Left lobe of liver (tissue), 2 donors: ENCODE measurements at places on chromosomes 6 and 20.

GRCh38 chr6:55772730-55773129 is 102.7 kb downstream of the BMP5 start:
- no peak for DNase-seq

GRCh38 chr6:111617149-111617548 is 11.5 kb upstream of the TRAF3IP2 start:
- no peak for DNase-seq

DNA sequence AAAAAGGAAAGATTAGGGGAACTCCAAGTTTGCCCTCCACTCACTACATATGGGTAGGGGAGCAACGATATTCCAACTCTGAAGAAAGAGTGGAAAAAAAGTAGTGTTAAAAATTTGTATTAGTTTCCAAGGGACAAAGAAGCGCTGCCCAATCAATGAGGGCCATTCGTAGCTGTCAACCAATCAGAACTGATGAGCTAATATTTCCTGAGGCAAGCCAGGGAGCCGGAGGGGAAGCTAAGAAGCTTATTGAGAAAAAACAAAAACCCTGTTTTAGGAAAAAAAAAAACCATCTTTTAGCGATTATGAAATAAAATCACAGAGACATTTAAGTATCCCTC is 59.5 kb downstream of the TRIM38 start:
- no peak for DNase-seq

GRCh38 chr6:20845592-20845991 is 311.3 kb downstream of the CDKAL1 start:
- DNase-seq: no peak

GRCh38 chr20:45157962-45158361 is 16.7 kb upstream of the PI3 start:
- DNase-seq: no peak

DNA sequence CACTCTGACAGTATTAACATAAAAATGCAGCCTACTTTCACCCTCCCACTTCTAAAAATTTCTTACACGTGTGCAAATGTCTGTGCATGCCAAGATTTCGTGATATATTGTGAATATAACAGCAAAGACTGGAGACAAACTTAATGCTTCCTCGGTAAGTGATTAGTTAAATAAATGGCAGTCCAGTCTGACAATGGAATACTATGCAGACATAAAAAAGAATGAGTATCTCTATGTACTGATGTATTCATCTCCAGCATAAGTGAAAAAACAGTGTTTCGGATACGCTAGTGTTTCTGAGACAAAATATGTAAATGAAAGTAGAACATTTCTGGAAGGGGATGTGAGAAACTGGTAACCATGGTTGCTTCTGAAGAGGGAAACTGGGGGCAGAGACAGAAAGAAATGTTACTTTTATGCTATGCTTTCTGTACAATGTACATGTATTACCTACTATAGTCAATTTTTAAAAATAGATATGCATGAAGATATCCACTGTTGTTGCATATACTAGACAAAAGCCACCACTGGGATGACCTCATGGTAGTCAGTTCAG is 7.0 kb downstream of the SLC22A23 start:
- DNase-seq: no peak

- no peak for DNase-seq
Measured at GRCh38 chr6:37308069-37308815, 45.5 kb upstream of the RNF8 start.

DNA sequence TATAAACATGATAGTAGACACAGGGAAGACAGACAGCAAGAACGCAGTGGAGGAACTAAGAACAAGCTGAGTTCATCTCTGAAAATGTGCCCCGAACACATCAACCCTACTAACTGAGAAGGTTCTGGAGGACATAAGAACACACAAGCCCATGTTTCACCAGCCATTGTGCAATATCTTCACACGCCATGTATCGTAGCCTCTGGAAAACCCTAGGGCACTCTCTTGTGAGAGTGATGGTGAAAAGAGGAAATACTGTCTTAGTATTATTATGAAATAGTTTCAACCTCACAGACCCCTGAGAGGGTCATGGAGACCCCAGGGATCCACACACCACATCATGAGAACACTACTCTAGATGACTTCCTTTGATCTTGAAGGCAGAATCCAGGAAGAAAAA is 26.1 kb upstream of the FOXF2 start:
- no peak for DNase-seq

DNA sequence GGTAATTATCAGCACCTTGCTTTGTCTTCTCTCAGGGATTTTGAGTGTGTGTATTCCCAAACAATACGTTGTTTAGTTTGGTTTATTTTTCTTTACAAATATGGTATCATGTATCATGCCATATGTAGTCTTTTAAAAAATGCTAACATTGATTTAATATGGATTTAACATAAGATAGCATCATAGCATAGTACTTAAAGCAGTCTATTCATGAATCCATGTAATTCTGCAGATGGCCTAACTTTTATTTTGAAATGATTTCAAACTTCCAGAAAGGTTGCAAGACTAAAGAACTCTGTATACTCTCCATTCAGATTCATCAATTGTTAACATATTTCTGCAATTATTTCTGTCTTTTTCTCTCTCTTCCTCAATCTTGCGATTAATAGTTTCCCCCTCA is 7.9 kb downstream of the ZDHHC14 start:
- DNase-seq: no peak

- no peak for DNase-seq
Measured at GRCh38 chr6:10404799-10405512, 9.9 kb downstream of the TFAP2A start.

DNA sequence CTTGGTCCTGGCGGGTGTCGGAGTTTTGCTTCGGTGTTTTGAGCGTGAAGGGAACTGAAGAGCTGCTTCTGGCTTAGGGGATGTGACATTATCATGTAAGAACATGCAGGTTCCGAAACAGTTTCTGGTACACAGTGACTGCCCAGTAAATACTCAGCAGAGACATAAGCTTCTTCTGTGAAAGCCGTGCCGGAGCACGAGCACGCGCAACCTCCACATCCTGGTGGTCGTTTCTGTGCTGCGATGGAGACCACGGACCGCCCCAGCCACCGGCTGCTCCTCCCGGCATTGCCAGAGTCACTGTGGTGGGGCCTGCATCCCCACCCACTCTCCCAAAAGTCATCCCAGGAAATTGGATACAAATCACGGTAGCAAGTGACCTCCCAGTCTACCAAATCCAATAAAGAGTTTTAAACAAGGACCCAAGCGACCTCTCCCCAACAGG is 18.7 kb downstream of the KIF25 start:
- DNase-seq: no peak

DNA sequence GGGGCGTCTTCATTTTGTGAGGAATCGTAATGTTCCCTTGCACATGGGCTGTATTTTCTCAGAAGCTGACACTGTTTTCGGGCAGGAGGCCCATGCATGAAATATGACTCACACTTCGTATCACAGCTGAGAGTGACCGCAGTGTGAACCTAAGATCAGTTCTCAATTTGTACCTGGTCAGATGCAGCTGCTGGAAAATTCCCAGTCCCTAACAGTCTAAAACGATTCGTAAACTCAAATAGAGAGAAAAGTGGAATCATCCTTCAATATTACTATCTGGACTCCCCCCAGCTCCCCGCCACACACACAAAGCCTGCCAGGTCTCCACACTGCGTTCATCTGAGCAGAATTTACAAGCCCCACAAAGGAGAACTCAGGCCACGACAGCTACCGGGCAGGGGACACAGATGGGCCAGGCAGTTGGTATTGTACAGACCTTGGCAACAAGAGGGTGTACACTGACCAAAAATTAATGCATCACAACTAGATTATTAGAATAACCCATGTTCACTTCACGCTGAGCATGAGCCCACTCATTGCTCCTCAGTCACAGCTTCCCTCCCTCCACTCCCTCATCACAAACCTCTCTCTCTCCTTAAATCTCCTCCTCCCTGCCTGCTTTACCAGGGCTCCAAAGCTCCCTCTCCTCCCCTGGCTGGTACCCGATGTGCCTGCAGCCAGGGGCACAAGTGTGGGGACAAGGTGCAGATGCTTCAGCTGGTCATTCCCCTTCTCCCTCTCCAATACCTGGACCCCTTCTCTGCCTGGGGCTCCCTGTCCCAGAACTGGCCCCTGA is 488.4 kb downstream of the PREX1 start:
- no peak for DNase-seq

- no peak for DNase-seq
Measured at GRCh38 chr6:35021004-35021403, 120.1 kb downstream of the TCP11 start.

- DNase-seq: no peak
Measured at GRCh38 chr6:158521759-158522158, 38.1 kb upstream of the TMEM181 start.

GRCh38 chr6:55774286-55775028 is 100.9 kb downstream of the BMP5 start:
- no peak for DNase-seq

GRCh38 chr6:105305521-105305920 is 97.4 kb downstream of the PREP start:
- DNase-seq: no peak

DNA sequence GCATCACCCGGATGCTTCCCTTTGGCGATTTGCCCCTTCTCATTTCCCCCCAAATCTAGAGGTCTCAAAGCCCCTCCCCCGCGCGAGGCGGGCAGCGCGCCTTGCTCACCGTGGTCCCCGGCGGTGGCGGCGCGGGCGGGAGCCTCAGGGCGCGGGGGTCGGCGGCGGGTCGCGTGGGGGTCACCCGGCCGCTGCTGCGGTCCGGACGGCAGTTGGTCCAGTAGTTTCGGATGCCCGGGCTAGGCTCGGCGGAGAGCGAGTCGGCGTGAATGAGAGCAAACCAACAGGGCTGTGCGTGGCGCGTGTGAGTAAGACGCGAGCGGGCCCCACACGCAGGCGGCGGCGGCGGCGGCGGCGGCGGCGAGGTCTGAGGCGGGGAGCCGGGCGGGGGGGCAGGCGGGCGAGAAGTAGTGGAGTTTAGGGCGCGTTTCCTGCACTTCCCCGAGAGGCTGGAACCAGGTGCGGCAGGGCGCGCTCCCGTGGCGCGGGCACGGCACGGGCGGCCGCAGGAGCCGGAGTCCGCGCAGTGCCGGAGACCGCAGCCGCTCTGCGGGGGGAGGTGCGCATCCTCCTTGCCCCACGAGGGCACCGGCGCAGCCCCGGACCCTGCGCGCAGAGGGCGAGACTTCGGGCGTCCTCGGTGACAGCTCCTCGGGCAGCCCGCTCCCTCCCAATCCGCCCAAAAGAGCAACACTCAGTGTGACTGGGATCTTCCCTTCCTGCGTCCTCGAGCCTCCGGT is 567 bp downstream of the HS3ST5 start:
- no peak for DNase-seq

GRCh38 chr6:34912715-34913464 is 23.8 kb downstream of the ANKS1A start:
- DNase-seq: no peak

DNA sequence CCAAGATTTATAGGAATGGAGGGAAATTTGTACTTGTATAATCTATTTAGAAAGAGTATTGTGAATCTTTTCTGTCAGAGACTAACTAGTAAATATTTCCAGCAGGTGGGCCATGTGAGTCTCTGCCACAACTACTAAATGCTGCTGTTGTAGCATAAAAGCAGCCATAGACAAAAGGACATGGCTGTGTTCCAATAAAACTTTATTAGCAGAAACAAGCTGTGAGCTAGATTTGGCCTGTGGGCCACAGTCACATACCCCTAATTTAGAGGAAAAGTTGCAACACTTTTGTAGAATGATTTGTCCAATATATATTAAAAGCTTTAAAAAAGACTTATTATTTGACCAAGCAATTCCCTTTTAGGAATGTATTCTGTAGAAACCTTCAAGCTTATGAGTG is 207.2 kb downstream of the LMBRD1 start:
- no peak for DNase-seq

DNA sequence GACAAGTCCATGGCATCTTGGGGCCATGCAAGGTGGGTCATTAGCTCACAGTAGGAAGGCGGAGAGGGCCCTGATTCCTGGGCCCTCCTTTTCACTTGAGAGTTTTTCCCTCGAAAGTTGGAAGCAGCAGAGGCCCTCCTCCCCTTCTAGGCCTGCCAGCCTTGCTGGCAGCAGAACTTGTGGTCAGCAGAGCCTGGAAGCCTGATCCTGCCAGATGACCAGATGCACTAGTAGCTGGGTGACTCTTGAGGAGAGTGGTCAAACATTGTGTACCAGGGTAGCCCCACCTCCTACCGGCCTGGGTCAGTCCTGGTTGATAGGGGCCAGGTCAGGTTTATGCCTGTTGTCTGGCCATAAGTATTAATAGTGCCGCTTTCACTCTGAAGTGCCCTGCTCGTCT is 3.8 kb upstream of the HMGA1 start:
- no peak for DNase-seq
